Brain (organoid and tissue), 16 donors: ENCODE measurements at places on chromosomes 2 and 18.
A peak's percentile ranks its signal among the peaks of the same experiment; 100 is the strongest.

DNA sequence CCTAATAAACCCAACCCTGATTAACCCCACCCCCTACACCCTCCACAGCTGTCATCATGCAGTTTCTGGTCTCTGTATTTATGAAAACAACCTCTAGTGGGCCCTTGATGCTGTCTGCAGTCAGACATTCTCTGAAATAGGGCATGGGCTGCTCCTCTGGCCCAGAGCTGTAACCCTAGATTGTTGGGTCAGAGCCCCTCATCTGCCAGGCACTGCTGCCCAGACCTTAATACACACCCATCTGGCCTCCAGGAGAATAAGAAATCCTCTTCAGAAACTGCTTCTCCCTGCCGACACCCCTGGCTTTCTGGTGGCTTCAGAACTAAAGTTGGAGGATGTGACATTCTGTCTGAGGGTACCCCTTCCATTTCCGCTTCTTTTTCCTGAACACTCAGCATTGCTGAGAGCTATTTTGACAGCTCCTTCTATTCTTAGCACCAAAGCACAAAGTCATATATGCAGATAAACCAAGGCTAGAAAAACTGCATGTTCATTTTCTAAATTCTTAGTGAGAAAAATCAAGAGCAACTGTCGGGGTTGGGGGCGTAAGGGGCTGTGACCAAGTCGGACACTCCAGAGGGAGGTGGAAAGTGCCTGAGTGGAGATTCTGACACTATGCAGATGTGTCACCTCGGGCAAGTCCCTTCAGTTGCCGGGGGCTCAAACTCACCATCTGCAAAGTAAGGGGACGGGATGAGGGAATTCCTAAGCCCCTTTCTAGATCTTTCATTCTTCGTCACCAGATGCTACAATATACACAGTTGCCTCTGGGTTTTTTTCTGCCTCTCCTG lies 28.7 kb downstream of the SRSF7 start:
- DNase-seq, result no peak

- DNase-seq, result no peak
Measured at GRCh38 chr2:144183727-144184126, 336.2 kb downstream of the ZEB2 start.

- no peak for DNase-seq
Measured at GRCh38 chr18:54749291-54749690, 79.0 kb upstream of the RAB27B start.

DNA sequence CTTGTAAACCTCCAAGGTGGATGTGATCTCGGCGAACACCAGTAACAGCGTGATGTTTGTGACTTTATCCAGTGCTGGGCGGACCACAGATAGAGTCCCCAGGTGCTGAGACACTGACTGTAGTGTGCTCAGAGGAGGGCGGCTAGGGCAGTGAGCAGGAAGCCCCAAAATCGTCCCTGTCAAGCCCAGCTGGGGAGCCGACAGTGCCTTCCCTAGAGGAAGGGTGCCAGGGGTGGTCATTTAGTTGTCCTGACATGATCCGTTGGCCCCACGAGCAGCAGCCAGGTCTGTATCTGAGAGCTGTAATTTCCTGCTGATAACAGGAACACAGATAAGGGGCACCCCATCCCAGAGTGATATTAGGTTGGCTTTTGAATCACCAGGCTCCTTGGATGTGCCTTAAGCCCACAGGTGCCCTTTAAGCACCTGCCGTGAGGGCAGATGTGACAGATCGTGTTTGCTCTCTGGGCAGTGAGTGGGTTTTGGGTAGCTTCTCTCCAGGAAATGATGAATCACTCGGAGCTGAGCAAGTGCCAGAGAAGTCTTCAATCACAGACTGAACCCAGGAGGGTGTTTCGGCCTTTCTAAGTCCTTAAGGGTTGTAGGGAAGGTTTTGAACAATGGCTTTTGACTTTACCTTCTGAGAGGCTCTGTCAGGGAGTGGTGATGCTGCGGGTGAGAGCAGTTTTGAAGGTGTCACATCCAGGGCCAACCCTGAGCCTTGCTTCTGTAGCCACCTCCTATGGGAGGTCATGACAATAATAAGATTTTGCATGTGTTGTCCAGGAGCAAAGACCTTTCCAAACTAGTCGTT lies 7.7 kb downstream of the LPIN1 start:
- no peak for DNase-seq

DNA sequence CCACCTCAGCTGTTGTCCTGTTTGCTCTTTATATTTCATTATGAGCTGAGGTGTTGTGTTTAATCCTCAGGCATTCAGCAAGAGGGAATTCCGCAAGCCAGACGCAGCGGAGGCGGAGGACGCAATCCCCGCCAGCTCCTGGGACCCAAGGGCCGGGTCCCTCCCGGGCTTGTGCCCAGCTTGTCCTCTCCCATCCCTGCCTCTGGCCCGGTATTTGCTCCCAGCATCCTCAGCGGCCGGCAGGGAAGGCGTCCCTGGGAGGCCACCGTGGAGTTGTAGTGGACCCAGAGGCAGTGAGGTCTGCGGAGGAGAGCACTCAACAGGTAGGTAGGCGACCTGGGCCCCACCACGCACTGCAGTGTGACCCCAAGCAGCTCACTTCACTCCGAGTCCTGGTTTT lies 42.5 kb upstream of the FOSL2 start:
- no peak for DNase-seq

- DNase-seq, result peak; percentile 42
Measured at GRCh38 chr2:221484761-221485502, 87.2 kb downstream of the EPHA4 start.

GRCh38 chr2:133247631-133248030 lies 320.6 kb downstream of the NCKAP5 start:
- no peak for DNase-seq

DNA sequence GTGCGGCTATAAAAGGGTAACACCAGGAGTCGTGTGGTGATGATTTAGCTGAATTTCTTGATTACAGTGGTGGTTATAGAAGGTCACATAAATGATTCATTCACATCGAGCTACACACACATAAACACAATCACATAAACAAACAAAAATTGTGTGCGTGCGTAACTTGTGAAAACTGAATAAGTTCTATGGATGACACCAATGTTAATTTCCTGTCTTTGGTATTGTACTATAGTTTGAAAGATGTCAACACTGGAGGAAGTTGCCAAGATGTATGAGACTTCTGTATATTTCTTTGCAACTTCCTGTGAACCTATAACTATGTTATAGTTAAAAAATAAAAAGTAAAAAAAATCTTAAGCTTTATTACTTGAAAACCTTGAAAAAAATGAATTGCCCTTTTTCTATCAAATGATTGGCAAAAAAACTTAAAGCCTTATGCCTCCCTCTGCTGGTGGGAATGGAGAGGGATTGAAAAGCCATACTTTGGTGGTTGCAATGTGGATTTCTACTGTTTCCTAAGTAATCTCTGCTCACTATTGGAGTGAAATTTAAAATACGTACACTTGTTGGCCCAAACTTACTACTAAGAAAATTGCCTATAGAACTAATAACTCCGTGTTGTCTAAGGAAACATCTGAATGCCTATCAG lies 227.7 kb downstream of the RPIA start:
- no peak for DNase-seq

DNA sequence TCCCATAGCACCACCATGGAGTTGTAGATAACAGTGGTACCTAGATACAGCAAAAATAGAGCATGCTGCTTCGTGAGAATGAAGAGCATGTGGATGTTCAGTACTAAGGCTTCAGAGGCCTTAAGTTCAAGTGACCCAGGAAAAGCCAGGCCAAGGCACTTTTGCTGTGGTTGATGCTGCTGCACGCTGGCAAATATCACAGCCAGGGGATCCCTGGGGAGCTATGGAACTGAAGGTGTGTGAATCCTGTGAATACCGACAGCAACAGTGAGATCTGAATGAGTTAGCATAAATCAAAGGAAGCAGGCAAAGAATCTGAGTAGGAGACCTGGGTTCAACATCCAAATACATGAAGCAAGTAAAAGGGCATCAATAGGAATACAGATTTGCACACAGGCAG lies 158.6 kb upstream of the THUMPD2 start:
- DNase-seq, result no peak

DNA sequence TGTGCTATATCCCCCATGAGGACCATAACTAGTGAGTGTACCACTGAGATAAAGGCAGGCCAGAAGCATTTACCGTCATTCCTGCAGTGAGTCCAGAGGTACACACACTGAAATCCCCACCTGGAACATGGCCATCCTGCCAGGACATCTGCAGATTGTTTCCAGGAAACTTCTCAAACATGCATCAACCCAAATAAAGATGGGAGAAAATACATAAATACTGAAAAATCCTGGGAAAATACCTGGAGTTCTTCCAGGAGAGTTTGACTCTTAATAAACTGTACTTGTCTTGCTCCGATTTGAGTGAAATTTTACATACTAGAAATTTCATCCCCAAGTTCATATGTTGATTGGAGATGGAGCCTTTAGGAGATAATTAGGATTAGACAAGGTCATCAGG lies 388.1 kb upstream of the KLHL29 start:
- DNase-seq, result no peak

- DNase-seq, result peak; percentile 12
Measured at GRCh38 chr18:35581546-35581897, at the start of gene GALNT1. TSS of gene GALNT1 (plus strand) at chr18:35581740. CDS start at chr18:35654663, 72,923 bp downstream.

DNA sequence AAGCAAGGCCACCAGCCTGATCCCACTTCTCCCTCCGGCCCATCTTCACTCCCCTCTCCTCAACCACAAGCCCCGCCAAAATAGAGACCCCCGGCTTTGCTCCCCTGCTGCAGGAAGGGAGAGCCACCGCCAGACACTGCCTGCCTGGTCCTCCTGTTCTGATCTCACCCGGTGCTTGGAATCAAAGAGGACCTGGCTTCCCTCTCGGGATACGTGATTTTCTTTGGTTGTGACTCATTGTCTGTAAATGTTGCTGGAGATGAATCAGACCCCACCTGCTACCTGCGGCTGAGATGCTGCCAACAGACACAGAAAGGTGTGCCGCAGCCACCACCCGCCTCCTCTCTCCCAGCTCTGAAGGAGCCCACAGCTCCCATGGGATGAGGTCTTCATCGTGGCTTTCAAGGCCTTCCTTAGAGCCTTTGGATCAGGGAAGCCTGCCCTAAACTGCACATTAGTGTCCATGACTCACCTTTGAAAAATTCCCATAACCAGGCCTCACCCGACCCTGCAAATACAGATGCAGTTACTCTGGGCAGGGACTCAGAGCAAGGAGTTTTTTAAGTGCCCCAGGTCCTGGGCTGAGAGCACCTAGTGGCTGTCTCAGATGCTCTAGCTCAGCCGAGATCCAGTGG lies 79.4 kb upstream of the ZNF532 start:
- no peak for DNase-seq

DNA sequence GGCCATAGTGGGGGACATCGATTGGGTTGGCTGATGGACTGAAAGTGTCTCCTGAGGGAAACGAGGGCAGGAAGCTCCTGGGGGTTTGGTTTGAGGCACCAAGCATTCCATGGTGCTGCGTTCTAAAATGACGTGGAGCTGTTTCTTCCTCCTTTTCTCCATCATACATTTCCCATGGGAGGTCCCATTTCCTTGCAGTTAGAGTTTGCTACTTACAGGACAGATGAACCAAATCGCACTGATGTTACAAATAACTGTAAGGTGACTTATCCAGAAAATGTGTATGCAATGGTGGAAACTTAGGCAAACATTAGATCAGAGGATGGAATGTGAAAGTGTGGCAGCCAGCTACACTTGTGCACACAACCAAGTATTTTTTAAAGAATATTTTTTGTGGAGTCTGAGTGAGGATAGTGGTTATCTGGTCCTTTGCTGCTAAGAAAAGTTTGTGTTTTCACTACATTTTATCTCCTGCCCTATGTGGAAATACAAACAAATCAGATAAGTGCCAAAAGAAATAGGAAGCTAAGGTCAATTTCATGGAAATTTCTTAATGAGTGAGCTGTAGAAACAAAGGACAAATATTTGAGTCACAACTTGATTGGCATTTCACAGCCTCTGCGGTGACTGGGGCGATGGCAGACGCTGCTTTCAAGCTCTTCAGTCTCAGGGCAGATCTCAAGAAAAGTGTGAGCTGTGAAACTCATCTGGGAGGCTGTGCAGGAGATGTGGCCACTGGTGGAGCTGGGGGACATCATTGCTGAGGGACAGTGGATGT lies 256.2 kb downstream of the TSN start:
- DNase-seq, result no peak

DNA sequence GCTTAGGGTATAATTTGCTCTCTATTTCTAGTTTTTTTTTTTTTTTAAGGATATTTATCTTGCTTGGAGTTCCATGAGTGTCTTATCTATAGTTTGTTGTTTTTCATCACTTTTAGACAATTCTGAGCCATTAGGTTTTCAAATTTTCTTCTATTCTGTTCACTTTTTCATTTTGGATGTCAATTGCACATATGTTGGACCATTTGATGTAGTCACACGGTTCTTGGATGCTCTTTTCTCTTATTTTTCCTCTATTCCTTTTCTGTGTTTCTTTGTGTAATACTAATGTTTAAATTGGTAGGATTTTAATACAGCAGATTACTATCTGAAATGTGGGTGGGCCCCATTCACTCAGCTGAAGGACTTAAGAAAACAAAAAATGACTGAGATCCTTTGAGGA lies 292.6 kb downstream of the CALCRL start:
- no peak for DNase-seq

DNA sequence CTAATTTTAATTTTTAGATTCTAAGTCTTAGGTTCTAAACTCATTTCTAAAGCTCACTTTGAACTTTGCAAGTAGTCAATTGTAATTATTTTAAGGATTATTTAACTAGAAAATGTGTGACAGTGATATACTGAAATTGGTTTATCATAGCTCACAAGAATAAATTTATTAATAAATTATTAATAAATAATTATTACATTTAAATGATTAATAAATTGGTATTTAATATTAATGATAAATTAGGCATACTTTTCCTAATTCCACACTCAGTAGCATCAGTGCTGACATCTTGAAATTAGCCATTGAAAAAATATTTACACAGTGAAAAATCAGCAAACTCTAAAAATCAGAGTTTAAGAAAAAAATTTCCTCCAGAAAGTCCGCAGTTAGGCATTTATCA lies 433.7 kb downstream of the FIGN start:
- DNase-seq, result no peak

DNA sequence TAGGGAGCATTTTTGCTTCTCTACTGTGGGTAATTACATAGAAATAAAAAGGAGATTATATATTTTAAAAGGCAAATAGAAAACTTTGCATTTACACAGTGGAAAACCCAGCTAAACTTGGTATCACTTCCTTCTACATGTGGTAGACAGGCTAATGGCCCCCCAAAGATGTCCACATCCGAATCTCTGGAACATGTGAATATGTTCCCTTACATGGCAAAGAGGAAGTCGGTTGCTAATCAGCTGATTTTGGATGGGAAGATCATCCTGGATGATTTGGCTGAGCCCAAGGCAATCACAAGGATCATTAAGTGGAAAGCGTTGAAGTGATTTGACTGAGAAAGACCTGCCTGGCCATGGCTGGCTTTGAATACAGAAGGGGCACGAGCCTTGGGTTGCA lies 26.2 kb downstream of the CREG2 start:
- DNase-seq, result no peak

DNA sequence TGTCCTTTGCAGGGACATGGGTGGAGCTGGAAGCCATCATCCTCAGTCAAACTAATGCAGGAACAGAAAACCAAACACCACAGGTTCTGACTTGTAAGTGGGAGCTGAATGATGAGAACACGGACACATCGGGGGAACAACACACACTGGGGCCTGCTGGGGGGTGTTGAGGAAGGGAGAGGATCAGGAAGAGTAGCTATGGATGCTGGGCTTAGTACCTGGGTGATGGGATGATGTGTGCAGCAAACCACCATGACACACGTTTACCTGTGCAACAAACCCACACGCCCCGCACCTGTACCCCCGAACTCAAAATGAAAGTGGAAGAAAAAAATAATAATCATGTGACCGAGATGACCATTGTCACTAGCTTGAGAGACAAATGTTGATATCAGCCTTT lies 114.7 kb downstream of the NDUFA10 start:
- no peak for DNase-seq

- DNase-seq, result no peak
Measured at GRCh38 chr2:204023088-204023487, 86.5 kb downstream of the ICOS start.
